ENCODE measurements at places on chromosomes 6 and 20.

- DNase-seq, result no peak
Observed at GRCh38 chr6:158686311-158686710, 36.5 kb downstream of the SYTL3 start.

DNA sequence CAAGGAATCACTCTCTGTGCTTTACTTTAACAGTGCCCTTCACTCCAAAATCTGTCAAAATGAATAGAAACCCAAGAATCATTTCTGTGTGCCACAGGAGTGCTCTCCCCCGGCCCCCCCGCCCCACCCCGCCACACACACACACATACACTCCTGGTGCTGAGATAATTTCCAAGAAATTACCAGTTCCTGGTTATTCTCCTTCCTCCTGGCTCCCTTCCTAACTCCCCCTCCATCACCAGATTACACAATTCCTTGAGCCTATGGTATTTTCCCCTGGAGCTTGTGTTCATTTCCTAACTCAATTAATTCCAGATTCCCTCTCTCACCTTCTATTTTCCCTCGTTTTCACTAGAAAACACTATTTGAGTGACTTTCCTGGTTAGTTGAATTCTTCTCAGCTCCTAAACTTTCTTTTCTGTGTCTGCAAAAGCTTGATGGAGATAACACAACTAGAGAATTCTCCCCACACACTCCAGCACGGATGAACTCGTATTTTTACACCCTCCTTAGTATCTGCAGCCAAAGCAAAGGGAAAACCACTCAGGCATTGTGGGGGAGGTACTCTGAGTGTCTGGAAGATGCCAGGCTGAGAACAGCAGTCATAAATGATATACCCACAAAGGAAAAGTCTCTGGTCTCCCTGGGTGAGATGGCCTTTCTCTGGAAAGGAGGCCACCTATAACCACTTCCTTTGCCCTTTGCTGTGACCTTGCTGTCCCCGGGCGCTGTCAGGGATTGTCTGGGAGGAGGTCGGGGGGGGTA lies 1.9 kb upstream of the SLC24A3 start:
- DNase-seq, result no peak

GRCh38 chr6:23415819-23416427 lies 710.1 kb upstream of the NRSN1 start:
- no peak for DNase-seq

- no peak for DNase-seq
Observed at GRCh38 chr6:22954749-22955385, 385.5 kb downstream of the HDGFL1 start.

- DNase-seq, result no peak
Observed at GRCh38 chr6:71279740-71280139, 8.9 kb upstream of the OGFRL1 start.

GRCh38 chr6:19333936-19334335 lies 503.2 kb upstream of the ID4 start:
- DNase-seq, result no peak

GRCh38 chr20:60371384-60371783 lies 413.2 kb downstream of the CDH26 start:
- no peak for DNase-seq

- DNase-seq, result no peak
Observed at GRCh38 chr20:47862574-47863240, 77.4 kb upstream of the SULF2 start.

DNA sequence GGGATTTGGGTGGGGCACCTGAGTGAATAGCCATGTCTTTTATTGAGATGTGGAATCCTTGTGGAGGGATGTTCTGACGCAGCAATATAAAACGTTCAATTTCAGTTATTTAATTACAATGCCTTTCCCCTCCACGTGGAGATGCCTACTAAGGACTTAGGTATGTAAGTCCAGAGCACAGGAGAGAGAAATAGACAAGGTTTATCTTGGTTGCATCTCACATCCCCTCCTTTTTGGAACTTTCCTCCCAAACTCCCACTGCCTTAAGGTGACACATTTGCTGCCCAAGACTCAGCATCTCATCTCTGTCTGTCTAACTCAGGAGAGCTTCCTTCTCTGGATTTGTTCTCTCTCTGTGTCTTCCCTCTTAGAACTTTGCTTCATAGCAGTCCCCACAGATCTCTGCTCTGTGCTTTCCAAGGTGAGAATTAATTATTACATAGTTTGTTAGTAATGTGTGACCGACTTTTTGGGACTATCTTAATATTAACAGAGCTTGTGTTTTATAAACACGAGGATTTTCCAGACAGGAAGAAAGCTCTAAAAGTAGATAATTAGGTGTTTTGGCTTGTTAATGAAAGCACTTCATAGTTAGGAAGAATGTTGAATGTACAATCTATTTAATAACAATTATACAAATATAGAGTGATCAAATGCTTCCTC lies 52.6 kb downstream of the COL19A1 start:
- DNase-seq, result no peak

DNA sequence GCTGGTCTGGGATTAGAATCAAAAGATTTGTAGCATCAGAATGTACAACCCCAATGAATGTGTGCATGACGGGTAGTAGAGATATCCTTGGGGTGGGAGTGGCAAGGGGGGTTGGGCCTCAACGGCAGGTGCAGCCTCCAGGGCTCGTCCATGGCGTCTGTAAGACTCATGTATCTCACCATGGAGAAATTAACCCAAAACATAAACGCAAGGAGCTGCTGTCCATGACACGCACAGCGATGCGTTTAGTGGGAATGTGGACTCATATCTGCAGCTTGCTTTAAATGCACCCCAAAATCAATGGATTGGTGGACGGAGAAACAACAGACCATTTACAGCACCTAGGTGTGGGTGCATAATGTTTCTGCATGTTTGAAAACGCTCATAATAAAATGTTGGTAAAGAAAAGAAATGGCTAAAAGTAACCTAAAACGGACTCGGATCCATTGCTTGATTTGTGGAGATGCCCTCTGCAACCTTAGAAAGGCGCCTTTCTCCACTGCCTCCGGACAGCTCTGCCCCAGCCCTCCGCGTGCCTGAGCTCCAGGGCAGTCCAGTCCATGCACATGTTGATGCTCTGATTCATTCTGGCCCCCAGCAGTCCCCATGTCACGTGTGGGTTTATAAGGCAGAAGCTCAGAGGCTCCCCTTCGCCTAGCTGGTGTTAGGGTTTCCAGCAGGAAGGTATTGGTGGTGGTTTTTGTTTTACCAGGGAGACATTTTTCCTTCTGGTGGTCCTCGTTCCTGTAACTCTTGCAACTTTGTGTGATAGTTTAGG lies 24.5 kb downstream of the PYGB start:
- no peak for DNase-seq

- DNase-seq, result no peak
Observed at GRCh38 chr6:50848989-50849795, 30.5 kb downstream of the TFAP2B start.

- DNase-seq, result no peak
Observed at GRCh38 chr6:40160826-40161225, 226.6 kb upstream of the MOCS1 start.

DNA sequence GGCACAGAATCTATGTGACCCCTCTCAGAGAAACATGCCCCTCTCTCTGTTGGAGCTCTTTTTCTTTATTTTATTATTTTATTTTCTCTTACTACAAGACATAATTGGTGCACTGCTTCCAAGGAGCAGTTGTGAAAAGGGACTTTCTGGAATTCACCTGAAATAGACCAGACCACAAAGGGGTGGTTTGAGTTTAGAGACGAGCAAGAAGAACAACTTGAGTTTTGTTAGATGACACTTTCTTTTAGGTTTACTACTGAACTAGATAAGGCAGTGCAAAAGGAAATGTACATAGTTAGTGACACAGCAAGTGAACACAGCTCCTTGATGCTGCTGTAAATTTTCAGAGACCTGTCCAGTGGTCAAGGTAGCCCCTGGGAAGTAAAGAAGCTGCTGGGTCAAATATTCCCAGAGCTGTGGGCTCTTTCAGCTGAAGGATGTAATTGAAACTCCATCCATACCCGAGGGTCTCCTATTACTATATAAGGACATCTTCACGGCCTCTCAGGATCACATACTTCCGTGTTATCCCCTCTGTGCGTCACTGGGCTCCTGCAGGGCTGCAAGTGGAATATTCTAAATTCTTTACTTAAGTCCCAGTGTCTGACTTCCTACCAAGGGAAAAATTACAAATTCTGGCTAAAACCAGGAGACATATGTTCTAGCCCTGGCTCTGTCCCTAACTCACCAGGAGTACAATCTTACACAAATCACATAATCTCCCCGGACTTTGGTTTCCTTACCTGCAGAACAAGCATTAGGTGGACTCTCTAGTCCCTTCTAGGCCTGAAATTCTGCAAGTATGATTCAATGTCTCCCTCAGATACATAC lies 69.1 kb upstream of the ADTRP start:
- no peak for DNase-seq

DNA sequence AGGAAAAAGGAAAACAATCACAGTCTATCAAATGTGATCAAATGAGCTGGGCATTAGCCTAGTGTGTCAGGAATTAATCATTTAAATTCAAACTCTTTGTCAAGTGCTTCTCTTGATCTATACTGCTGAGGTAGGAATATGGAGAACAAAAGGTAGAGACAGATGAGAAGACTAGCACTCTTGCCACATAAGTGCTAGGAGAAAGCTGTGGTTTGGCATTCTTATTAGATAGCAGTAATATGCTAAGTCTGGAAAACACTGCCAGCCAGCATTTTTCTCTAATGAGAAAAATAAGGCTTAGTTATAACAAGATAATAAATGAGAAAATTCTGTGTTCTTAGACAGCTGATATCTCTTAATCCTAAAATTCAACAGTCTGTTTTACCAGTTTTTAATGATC lies 38.9 kb downstream of the ORC3 start:
- DNase-seq, result no peak

DNA sequence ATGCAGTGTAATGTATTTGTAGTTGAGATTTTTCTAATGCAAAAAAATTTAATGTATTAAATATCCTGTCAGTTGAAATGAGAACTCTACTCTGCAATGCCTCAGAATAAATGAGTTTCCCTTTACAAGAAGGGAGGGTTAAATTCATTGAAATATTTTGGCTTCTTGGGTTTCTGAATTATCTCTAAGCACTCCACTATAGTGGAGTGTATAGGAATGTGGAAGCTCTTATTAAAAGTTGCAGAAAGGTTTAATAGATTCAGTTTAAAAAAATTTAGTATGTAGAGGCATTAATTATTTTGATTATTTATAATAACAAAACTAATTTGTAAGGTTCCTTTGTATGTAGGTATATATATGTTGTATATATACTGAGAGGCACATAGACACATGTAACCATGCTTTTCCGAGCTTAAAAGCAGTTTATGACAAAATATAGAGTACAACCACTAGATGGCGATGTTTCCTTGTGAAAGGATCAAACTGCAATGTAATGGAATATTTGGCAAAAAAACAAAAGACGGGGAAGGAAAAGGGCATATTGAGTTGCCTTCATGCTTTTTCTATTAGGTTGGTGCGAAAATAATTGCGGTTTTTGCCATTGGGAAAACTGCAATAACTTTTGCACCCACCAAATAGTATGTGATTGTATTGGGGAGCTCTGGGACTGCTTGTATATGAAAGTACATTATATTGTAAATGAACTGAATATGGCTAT lies 144.2 kb downstream of the MYO6 start:
- DNase-seq, result no peak

GRCh38 chr6:130150906-130151305 lies 71.8 kb downstream of the SAMD3 start:
- DNase-seq, result no peak

- no peak for DNase-seq
Observed at GRCh38 chr6:22017766-22018165, 279.1 kb downstream of the PRL start.

DNA sequence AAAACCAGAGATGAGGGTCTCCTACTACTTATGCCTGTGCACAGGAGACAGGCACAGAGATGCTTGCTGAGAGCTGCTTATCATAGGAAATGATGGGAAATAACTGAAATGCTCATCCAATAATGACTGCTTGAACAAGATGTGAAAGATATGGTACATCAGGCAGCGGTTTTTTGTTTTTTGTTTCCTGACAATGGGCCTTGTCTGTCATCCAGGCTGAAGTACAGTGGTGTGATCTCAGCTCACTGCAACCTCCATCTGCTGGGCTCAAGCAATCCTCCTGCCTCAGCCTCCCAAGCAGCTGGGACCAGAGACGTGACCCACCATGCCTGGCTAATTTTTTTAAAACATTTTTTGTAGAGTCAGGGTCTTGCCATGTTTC lies 1.2 kb upstream of the RIPOR3 start:
- no peak for DNase-seq

- no peak for DNase-seq
Observed at GRCh38 chr6:1915226-1915625, 305.5 kb downstream of the FOXC1 start.

DNA sequence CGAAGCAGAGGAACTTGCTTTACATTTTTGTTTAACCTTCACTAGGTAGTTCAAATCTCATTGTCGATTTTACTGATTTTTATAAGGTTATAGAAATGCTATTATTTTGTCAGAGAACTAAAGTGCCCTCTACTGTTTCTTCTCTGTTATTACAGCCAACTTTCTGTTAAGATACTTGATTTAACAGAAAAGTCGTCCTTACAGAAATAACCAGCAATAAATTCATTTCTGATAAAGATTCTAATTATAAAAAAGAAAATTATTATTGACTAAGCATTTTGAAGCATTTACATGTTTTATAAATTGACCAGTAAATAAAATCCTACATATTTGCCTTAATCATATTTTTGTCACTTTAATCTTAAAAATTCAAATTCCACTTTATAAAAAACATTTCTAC lies 60.8 kb downstream of the OGFRL1 start:
- no peak for DNase-seq

GRCh38 chr20:59808729-59809381 lies 124.6 kb downstream of the SYCP2 start:
- DNase-seq, result no peak

- DNase-seq, result no peak
Observed at GRCh38 chr6:105920071-105920470, 166.1 kb upstream of the PRDM1 start.

DNA sequence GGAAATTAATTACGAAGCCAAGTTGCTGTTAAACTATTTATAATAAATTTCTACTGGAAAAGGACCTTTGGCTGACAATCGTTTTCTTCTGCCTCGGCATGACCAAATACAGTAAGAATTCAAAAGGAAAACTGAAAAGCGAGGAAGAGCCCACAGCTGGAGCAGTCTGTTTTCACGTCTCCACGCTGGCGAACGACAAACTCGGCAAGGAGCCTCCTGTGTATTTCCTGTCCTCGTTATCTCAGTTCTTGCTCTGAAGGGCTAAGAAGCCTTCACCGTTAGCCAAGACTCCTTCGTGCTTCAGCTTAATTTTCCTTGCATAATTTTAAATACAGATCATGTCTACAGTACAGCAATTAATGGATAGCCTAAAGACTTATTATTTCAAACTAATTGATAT lies 214.3 kb upstream of the PLCB4 start:
- DNase-seq, result no peak

GRCh38 chr20:24379484-24379927 lies 89.9 kb upstream of the SYNDIG1 start:
- no peak for DNase-seq

GRCh38 chr6:13471184-13471583 lies 16.2 kb downstream of the GFOD1 start:
- no peak for DNase-seq

GRCh38 chr20:51358032-51358724 lies 184.3 kb downstream of the NFATC2 start:
- no peak for DNase-seq

Measured in stimulated activated CD4-positive, alpha-beta T cell treated with anti-CD3 and anti-CD28 coated beads, Interleukin-12 subunit alpha, Interleukin-12 subunit beta, amount 100 ng/mL, for 24 hours (primary cell).